CD4-positive, alpha-beta T cell (primary cell): ENCODE measurements at places on chromosomes 1 and 21.

DNA sequence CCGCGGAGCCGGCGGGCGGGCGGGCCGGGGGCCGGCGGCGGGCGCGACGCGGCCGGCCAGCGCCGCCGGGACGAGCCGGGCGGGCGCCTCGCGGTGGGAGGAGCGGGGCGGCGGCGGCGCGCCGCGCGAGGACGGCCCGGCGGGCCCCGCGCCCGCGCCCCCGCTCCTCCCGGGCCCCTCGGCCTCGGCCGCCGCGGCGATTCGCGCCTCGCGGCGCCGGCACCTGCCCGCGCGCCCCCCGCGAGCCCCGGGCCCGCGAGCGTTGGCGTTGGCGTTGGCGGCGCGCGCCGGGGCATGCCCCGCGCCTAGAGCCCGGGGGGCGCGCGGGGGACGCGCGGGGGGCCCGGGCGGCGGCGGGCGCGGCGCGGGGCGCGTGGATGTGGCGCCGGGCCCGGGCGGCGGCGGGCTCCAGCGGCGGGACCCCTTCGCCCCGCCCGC lies at the start of gene SKI:
Gene SKI (plus strand): TSS at position 163 of the 438 bp plus-strand sequence. CDS start 448 bp downstream, outside the sequence.
- H3K36me3 ChIP-seq: no peaks in the 10 kb centered on the region
- H3K27me3 ChIP-seq: no peaks in the 10 kb centered on the region
- peaks cover 56% of the 10 kb centered on the region for H3K4me1 ChIP-seq
- peak within 1 kb of the TSS; percentile 92 for H3K27ac ChIP-seq

GRCh38 chr1:153610334-153610733 lies 2.6 kb downstream of the S100A16 start:
- no peaks in the 10 kb centered on the region for H3K36me3 ChIP-seq
- H3K4me3 ChIP-seq: no peak overlapping the region
- no peaks in the 10 kb centered on the region for H3K27me3 ChIP-seq
- no peak overlapping the region for H3K27ac ChIP-seq
- no peaks in the 10 kb centered on the region for H3K4me1 ChIP-seq

DNA sequence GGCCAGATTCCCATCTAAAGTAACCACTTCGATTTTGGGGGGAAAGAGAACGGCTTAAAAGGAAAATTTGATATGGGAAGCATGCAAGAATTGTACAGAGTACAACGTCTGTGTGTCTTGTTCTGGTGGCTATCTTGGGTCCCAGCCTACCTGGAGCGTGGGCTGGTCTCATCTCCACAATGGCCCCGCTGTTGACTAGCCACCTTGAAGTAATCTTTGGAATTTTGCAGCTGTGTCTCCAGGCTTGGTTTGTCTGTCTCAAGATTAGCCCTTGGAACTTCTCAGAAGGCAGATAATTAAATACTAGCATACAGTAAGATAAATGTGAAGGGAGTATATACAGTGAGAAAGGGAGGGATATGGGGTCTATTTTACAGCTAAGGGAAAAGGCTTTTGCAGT lies 1.3 kb upstream of the CC2D1B start:
- H3K4me1 ChIP-seq: peaks cover 48% of the 10 kb centered on the region
- no peak overlapping the region for H3K27ac ChIP-seq
- DNase-seq: no peak
- no peak overlapping the region for H3K4me3 ChIP-seq

- DNase-seq: no peak
- peaks cover 44% of the 10 kb centered on the region for H3K4me1 ChIP-seq
- no peak overlapping the region for H3K4me3 ChIP-seq
- H3K36me3 ChIP-seq: no peaks in the 10 kb centered on the region
Measured at GRCh38 chr1:156097499-156098178, 15.4 kb upstream of the MEX3A start.

- H3K27me3 ChIP-seq: no peaks in the 10 kb centered on the region
- no peak for DNase-seq
- no peaks in the 10 kb centered on the region for H3K4me1 ChIP-seq
- no peak overlapping the region for H3K27ac ChIP-seq
- H3K4me3 ChIP-seq: no peak overlapping the region
Measured at GRCh38 chr1:236301958-236302335, 20.2 kb upstream of the ERO1B start.

GRCh38 chr1:220696863-220697231 lies 6.7 kb downstream of the C1orf115 start:
- no peak for DNase-seq
- H3K4me1 ChIP-seq: no peaks in the 10 kb centered on the region
- no peak overlapping the region for H3K4me3 ChIP-seq
- H3K27ac ChIP-seq: no peak overlapping the region
- H3K27me3 ChIP-seq: no peaks in the 10 kb centered on the region

- peaks cover 9% of the 10 kb centered on the region for H3K27me3 ChIP-seq
- H3K27ac ChIP-seq: no peak overlapping the region
- H3K36me3 ChIP-seq: no peaks in the 10 kb centered on the region
- DNase-seq: no peak
Measured at GRCh38 chr1:53568540-53568939, 109.3 kb downstream of the DMRTB1 start.

- peaks cover 91% of the 10 kb centered on the region for H3K4me1 ChIP-seq
- peak overlapping the region; percentile 97 for H3K27ac ChIP-seq
- no peaks in the 10 kb centered on the region for H3K27me3 ChIP-seq
- DNase-seq: no peak
Measured at GRCh38 chr1:2299131-2299627, 71.1 kb downstream of the SKI start.

DNA sequence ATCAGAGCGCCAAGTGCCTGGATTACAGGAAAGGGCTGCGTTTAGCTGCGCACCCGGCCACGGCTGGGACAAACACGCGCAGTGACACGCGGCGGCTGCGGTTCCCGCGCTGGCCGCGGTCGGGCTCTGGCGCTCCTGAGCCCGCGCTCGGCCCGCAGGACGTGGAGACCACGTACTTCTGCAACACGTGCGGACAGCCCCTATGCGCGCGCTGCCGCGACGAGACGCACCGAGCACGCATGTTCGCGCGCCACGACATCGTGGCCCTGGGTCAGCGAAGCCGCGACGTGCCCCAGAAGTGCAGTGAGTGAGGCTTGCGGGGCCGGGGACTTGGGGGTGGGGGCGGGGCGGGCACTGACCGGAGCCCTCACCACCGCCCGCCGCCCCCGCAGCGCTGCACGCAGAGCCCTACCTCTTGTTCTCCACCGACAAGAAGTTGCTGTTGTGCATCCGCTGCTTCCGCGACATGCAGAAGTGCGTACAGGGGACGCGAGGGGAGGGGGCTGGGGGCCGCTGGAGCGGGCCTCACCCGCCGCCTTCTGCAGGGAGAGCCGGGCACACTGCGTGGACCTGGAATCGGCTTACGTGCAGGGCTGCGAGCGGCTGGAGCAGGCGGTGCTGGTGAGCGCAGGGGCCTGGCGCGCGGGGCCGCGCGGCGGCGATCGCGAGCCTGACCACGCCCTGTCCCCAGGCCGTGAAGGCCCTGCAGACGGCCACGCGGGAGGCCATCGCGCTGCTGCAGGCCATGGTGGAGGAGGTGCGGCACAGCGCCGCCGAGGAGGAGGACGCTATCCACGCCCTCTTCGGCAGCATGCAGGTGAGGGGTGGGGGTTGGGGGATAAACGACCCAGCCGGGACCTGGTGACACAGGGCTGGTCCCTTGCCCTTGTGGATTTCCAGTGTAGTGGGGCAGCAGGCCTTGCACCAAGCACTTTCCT lies 3.1 kb downstream of the RNF207 start:
- no peak overlapping the region for H3K27ac ChIP-seq
- H3K4me1 ChIP-seq: peaks cover 41% of the 10 kb centered on the region
- H3K4me3 ChIP-seq: peak overlapping the region; percentile 34
- no peak for DNase-seq

GRCh38 chr1:48333316-48333715 lies 110.8 kb downstream of the SLC5A9 start:
- DNase-seq: no peak
- H3K4me3 ChIP-seq: no peak overlapping the region
- H3K4me1 ChIP-seq: no peaks in the 10 kb centered on the region
- H3K27ac ChIP-seq: no peak overlapping the region
- H3K36me3 ChIP-seq: no peaks in the 10 kb centered on the region
- H3K27me3 ChIP-seq: no peaks in the 10 kb centered on the region

- no peak overlapping the region for H3K4me3 ChIP-seq
- H3K27ac ChIP-seq: no peak overlapping the region
- H3K4me1 ChIP-seq: no peaks in the 10 kb centered on the region
- no peak for DNase-seq
Measured at GRCh38 chr1:153431928-153432327, 15.6 kb downstream of the S100A7A start.
